ENCODE measurements at places on chromosomes 5 and 9.

DNA sequence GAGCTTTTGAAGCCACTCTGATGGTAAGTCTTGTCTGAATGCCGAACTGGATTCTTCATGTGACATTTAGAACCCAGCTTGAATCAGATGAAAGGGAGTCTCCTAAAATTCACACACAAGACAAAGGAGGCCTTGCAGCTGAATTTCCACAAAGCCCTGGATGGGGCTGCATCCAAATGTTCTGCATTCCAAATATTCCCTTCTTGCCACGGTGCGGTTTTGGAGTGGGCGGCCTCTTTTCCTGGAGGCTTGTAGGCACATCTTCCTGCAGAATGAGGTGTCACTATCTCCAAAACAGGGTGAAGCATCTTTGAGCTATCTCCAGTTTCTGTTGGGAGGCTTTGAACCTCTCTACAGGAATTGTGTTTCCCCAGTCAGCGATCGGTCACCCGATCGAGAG lies 342.7 kb downstream of the ARHGEF28 start:
- peak; percentile 60 for DNase-seq

GRCh38 chr9:129235931-129236331 lies 57.9 kb upstream of the IER5L start:
- DNase-seq = no peak

DNA sequence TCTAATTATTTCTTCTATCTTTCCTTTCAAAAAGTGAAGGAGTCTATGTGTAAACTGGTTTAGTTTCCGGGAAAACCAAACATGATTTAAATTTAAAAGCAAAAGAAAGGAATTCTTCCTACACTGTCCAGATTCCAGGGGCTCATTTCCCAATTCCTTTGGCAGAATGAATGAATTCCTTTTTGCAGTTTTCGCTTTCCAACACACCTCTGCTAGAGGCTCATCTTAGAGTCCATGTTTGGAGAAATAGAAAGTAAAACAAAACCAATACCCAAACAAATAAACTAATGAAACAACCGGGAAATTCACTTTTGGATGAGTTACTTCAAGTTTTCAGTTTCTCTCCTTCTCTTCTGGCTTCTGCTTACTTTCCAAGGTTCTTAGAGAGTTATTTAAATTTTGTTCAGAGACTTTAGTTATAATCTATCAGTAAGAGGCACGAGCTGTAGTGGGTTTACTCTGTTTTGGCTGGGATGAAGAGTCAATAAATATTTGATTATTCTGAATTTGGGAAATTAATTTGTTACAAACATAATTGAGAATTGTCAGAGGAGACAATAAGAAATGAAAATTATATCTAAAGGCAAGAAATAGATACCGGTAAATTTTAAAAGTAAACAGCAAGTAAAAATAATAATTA lies 365.0 kb upstream of the CDH9 start:
- peak; percentile 29 for DNase-seq

- DNase-seq = no peak
These were observed 1659.9 kb upstream of the C9orf72 start for GRCh38 chr9:29233193-29233592.

DNA sequence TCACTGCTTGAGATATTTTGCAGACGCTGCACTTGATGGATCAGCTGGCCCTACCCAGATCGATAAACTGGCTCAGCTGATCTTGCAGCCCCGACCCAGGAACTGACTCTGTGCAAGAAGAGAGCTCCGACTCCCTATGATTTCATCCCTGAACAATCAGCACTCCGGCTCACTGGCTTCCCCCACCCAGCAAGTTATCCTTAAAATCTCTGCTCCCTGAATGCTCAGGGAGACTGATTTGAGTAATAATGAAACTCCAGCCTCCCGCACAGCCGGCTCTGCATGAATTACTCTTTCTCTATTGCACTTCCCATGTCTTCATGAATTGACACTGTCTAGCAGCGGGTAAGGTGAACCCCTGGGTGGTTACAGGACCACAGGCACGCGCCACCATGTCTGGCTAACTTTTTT lies 16.9 kb upstream of the NANS start:
- no peak for DNase-seq

DNA sequence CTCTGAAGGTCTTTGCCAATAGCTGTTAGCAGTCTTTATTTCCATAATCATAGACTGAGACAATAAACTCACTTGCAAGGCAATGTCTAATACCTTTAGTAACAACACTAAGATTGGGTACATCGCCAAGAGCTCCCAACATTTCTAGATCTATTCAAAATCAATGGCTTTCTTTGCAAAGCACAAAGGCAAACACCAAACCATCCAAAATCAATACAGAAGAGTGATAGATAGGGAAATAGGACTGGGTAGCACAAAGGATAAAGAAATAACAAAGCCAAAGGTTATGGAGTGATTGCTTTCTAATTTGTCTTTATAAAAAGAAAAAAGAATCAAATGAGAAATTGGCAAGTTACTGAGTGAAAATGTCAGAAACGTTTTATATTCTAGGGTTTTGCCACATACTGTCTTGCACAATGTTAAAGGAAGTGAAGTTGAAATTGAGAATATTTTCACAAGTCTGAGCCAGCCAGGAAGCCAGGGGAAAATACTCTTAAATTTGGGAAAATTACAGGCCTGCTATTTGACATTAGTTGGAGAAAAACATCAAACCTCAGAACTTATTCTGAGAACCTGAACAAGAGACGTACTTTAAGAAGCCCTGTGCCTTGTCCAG lies 53.3 kb upstream of the LHFPL2 start:
- DNase-seq = no peak

GRCh38 chr9:2489838-2490314 lies 131.7 kb upstream of the VLDLR start:
- DNase-seq = peak; percentile 89

All from fibroblast of skin of abdomen (primary cell).